Dorsolateral prefrontal cortex (tissue), 122 donors: ENCODE measurements at places on chromosomes 3 and 15.

GRCh38 chr3:50304601-50305000 lies 1.2 kb upstream of the HYAL1 start:
- DNase-seq: no peak

DNA sequence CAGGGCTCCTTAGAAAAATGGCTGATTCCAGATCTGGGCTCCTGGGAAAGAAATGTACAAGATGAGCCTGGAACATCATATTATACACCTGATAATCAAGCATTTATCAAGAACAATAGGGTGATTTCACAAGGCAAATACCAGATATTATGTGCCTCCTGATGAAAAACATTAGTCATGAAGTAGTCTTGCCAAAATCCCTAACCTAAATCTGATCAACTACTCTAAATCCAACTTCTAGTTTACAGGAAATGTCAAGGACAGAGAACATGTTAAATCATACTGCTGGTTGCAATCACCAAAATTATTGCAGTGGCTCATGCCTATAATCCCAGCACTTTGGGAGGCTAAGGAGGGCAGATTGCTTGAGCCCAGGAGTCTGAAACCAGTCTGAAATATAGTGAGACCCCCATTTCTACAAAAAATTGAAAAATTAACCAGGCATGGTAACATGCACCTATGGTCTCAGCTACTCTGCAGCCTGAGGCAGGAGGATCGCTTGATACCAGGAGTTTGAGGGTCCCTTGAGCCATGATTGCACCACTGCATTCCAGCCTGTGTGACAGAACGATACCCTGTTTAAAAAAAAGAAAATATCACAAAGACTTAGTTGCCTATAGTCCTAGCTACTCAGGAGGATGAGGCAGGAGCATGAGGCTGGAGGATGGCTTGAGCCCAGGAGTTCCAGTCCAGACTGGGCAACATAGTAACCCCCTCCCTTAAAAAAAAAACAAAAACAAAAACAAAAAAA lies 34.9 kb upstream of the ATP13A3 start:
- DNase-seq: no peak

DNA sequence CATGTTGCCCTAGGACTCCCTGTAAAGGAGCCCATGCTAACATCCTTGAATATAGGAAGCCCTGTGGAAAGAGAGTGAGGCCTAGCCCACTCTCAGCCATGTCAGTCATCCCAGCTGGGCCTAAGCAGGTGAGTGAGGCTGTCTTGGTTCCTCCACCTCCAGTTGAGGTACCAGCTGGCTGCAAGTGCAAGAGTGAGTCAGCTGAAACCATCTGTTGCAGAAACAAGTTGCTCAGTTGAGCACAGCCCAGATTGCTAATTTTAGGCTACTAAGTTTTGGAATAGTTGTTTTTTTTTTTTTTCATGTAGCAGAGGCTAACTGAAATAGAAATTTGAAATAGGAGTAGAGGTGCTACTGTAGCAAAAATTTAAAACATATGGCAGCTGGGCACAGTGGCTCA lies 43.7 kb upstream of the ADPGK start:
- peak; percentile 14 for DNase-seq

DNA sequence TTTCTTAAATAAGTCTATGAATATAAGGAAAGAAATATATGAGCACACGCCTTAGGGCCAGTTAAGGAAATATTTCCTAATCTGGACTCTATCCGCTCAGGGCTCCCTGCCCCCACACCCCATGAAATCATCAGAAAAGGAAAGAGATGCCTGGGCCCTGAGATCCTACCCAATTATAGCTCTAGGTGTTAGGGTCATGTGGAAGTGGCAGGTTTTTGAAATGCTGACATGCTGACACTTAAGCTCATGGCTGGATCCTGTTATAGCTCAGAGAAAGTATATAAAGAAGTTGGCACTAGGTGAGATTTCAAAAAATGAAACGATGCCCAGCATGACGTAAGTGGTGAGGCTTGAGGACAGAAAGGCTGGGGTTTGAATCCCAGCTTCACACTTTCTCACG lies 43.5 kb upstream of the AKAP13 start:
- no peak for DNase-seq

GRCh38 chr3:49680493-49681231 lies 6.5 kb downstream of the APEH start:
- DNase-seq: no peak

DNA sequence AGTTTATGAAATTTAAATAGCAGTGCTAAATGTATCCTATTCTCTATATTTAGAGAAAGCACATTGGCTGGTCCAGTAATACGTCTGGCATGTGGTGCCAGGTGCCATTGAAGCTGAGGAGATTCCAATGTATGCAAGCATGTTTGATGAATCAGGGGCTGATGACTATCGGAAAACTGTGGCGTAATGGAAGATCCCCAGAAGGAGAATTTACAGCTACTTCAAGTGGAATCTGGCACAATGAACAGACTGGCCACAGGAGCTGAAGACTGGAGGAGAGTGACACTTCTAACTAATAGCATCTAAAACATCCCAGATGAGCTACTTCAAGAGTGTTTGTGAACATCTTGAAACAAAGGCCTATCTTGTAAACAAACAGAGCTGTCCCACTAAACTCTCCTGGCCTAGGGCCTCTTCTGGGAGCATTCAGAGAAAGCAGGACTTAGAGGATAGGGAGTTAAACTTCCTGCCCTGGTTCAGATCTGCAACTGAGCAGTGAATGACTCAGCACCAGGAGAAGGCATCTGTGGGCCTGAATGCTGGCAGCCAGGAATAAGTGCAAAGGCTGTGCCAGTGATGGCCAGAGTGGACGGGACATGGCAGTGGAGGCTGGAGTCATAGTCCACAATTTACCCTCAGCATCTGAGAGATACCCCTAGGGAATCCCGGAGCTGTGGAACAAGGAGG lies 15.2 kb upstream of the ACTC1 start:
- no peak for DNase-seq

DNA sequence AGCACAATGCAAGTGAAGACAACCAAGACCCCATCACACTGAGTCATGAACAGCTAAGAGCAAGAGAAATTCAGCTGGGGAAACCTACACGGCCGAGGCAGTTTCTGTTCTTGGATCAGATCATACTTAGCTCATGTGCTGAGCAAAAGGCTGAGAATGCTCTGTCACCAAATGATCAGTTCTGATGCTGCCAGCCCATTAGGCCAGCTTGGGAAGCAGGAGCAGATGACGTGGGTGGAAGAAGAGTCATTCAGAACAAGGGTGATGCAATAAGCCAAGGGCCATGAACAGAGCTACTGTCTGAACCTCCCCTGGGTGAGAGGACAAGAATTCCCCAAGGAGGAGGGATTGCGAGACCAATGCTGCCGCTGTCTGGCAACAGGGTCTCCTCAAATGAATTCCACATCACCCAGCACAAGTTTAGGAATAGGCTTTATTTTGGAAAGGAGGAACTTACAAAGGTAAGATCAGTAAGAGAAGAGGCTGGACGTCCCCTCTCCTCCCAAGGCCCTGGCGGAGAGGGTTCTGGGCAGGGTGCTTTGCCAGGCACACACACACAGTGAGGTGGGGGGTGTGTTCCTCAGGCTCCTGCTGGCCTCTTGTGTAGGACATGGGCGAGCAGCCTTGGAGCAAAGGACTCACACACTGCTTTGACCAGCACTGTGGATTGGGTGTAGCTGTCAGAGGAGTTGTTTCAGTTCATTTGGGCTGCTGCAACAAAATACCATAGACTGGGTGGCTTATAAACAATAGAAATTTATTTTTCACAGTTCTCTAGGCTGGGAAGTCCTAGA lies 65.6 kb upstream of the CTXND1 start:
- DNase-seq: no peak

DNA sequence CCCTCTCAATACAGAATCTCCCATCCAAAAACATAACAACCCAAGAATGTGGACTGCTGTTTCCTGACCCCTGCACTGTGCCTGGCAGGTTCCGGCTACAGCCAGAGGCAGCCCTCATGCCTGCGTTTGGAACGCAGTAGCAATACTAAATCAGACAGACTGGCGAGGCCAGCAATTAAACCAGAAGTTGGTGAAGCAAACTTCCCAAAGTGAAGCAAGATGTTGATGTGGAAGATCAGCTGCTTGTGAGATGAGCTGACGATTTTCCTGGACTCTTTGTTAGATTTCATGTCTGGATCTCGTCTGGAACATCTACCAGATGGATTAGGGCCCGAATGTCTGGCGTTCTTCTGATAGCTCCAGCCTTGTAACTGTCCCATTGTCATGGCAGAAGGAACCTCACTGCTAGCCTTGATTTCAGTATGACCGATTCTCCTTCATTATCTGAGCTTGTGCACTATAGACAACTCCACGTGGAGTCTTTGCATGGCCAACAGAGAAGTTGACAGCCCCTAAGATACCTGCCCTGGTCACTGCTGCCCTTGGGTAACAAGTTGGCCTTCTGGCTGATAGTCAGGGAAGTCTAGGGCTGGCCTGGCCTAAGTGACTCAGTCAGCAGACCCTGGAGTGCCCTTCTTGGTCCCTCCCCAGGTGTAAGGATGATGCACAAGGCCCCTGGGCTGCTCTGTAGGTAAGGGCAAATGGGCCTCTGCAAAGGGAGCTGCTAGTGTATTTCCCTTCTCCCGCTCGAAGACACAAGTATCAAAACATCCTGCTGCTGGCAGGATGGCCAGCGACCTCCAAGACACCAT lies 126.5 kb downstream of the ADAMTS17 start:
- no peak for DNase-seq

DNA sequence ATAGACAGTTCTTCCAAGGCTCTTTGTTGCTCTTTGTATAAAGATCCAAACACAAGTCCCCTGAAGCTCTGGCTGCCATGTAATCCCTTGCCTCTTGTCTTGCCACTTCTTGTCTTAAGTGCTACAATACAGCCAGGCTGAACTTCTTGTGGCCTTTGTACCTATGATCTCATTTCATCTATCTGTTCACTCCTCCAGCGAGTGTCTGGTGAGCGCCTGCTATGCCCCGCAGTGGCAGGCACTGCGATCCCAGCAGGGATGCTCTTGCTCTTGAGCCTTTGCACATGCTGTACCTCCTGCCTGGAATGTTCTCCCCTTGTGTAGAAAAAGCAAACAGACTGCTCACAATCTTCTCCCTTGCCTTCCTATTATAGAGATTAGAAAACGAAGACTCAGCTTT lies 81.9 kb upstream of the ADPGK start:
- no peak for DNase-seq

- DNase-seq: no peak
Observed at GRCh38 chr15:68580883-68581155, 2.0 kb downstream of the CORO2B start.

DNA sequence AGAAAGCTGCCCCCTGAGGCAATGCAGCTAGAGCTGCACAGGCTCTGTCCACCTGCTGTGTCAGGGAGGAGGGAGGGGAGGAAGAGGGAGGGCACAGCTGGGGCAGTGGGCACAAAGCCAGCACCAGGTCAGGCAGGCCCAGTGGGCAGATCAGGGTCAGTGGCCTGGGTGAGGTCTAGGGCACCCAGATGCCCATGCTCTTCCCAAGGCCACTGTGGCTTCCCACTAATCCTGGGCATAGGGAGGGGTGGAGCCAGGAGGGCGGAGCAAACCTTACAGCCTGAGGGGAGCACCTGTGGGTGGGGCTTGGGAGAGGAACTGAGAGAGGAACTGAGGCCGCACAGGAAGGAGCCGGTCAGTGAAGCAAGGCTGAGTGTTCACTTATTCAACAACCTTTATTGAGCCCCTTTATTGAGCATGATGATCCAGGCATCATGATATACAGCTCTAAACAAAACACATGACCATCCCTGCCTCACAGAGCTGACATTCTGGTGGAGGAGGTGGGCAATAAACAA lies 55.0 kb downstream of the RHCG start:
- DNase-seq: no peak

DNA sequence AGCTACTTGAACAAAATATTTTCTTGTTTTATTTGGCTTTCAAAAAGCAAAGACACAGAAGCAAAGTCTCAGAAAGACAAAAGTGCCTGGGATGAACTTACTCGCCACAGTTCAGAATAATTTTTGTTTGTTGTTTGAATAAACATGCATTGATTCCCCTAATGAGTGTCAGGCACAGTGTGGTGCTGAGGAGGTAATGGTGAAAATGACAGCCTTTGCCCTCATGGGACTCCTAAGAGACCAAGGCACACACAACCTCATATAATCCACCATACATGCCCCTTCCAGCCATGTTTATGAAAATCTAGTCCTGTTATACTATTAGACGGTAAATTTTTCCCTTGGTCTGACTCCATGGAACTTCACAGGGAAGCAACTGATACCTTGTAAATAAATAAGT lies 2.5 kb downstream of the GOLIM4 start:
- no peak for DNase-seq
